Urinary bladder (tissue), 4 donors: ENCODE measurements at places on chromosomes 4 and X. TPM values are rescaled to one million over a fixed set of nuclear protein-coding genes. Genes with fewer than 3 reads are reported as not detected.

The PABPC1L2A gene
- 0.03 TPM for polyA plus RNA-seq

The SPANXN4 gene
- not detected for polyA plus RNA-seq

The PABPC5 gene
- polyA plus RNA-seq, result 3.3 TPM

The BEND2 gene
- not detected for polyA plus RNA-seq

DNA sequence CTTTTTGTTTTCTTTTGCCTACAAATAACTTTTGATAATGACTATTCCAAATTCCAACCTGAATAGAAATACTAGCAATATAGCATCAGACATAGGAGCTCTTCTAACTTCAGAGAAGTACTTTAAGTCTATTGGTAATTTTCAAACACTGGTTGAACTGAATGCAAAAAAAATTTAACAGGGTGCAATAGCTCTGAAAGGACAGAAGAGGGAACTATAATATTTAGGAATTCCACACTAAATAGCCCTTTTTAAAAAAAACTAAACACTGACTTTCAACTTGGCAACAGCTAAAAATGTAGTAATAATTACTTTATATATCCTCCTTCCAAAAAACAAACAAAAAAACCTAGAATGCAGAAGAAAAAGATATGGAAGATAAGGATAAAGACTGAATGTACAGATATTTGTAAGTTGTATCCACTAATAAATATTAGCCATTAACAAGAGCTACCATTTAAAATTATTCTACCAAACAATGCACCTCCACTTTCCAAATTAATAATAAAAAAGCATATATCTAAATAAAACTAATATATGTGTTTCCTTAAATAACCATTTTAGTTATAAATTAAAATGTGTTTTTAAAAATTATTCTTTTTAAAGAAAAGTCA lies 81.4 kb downstream of the FBXW7 start:
- no peak for DNase-seq

DNA sequence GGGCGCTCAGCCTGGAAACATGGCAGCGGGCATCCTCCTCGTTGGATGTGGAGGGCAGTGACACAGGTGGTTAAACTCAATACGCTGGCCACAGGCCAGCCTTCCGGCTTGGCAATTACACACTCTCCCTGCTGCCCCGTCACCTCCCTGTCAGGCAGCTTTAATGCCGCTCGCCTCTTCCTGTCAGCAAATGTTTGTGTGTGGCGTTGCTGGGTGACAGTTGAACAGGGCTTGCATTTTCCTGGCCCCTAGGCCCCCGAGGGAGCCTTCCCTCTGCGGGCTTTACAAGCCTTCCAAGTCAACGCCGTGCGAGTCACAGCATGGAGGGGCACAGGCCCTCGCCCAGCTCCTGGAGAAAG lies 620.0 kb downstream of the BCOR start:
- DNase-seq, result peak; percentile 60

- no peak for DNase-seq
Measured at GRCh38 chrX:30005813-30006212, 209.6 kb upstream of the MAGEB2 start.

GRCh38 chr4:38529189-38530115 lies 134.5 kb upstream of the KLF3 start:
- peak; percentile 47 for DNase-seq

- DNase-seq, result no peak
Measured at GRCh38 chrX:103556963-103557612, 28.2 kb upstream of the TCEAL4 start.

DNA sequence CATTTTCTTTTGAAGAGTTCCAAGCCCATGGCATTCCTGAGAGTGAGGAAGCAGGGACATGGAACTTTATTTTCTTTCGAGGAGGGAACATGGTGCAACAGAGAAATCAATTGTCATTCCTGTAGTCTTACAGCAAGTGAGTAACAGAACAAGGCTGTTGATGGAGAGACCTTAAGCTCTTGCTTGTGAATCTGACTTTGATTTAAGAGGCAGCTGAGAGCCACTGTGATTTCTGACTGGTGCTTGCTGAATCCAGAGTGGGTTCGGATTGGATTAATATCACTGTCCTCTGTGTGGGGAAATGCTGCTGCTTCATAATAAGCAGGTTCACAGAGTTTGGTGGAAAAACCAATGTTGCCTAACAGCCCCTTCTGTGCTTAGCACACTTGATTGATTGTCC lies 4.7 kb upstream of the ATP1B4 start:
- no peak for DNase-seq

GRCh38 chrX:116272322-116272721 lies 101.8 kb downstream of the AGTR2 start:
- DNase-seq, result no peak
